ENCODE measurements at places on chromosomes 3 and 15.
A peak's percentile ranks its signal among the peaks of the same experiment; 100 is the strongest.

GRCh38 chr3:169953462-169954141, 13.0 kb upstream of the SEC62 start:
- no peak for DNase-seq

- no peak for DNase-seq
These were observed 99.5 kb upstream of the OSBPL11 start for GRCh38 chr3:125694761-125695294.

DNA sequence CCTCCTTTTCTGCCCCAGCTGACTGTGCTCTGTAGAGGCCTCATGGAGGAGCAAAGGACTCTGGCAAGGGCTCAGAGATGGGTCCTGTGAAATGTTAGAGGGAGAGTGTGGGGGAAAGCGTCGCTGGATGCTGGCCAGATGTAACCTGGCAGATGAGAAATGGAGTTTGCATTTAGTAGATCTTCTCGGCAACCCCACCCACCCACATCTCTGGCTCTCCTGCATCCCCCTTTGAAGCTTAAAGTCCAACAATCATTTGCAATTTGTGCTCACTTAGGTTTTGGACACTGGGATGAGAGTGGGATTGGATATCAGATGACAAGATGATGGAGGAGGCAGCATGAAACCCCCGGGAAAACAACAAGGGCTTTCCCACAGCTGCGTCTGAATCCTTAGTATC, 523.6 kb upstream of the MCTP2 start:
- no peak for DNase-seq

DNA sequence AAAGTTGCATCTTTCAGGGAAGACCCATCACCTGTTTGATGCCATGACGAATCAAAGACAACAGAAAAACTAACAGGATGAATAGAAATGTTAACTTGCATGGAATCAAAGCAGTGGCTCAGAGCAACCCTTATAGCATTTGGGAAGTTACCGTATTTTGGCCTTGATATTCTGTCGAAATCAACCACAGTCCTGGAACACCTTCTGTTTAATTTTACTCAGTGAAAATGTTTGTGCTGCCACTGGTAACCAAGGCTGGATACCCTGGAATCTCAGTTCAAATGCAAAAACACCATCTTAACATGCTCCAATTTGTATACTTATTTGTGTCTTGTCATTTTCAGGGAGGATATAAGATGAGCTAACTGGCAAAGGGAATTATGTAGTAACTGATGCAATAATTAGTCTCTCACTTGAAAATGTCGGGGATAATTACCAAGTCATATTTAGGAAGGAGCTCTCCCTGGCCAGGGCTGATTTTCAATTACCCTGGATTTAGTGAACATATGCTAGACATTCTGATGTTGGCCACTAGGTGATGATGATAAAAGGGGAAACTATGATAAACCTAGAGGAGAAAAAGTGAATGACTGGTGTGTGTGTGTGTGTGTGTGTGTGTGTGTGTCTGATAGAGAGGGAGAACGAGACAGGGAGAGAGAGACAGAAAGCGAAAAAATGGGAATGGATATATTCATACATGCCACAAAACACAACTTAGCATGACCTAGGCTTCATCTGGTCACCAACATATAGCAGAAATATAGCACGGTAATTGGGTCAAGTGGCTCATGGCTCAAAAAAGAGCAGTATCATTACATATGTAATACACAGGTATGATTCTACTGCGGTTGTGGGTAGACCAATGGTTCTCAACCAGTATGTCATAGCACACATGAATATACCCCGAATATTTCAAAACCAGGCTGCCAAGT, 19.0 kb upstream of the PRICKLE2 start:
- no peak for DNase-seq

GRCh38 chr15:79442911-79443310, 10.8 kb downstream of the MINAR1 start:
- DNase-seq: no peak

GRCh38 chr15:32905481-32905880, 187.7 kb downstream of the GREM1 start:
- DNase-seq: no peak

DNA sequence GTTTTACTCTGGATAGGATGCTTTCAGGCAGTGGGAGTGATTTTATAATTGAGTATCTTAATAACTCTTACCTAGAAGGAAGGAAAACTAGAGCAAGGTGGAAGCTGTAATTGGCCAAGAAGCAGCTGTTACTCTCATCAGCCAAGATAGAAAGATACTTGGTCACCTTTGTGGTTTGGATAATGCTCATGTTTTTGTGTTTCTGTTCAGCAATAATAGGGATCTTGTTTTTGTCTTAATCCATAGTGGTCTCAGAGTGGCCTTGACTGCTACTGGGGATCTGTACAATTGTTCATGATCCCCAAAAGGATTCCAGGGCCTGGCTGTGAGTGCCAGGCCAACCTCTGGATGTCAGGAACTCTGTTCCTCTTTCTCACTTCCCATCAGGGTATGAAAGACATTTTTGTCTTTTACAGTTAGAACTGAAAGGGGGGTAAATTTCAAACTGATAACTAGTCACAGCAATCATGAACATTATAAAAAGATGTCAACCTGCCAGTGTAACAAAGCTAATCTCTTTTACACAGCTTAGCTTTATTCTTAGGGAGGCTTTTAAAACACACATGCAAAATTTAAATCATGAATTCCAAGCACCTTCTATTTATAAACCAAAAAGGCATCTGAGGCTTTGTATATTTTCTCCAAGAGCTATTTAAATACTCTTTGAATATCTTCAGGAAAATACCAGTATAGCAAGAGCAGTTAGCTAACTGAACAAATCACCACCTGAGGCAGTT, 6.0 kb downstream of the UBL7 start:
- DNase-seq: no peak

GRCh38 chr15:84811828-84812227, 5.3 kb upstream of the ALPK3 start:
- DNase-seq: no peak

DNA sequence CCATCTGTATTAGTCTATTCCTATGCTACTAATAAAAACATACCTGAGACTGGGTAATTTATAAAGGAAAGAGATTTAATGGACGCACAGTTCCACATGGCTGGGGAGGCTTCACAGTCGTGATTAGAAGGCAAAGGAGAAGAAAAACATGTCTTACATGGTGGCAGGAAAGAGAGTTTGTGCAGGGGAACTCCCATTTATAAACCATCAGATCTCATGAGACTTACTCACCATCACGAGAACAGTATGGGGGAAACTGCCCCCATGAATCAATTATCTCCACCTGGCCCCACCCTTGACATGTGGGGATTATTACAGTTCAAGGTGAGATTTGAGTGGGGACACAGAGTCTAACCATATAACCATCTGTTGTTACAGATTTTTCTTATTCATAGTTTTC, 42.1 kb upstream of the MB21D2 start:
- DNase-seq: no peak

- no peak for DNase-seq
These were observed 221.3 kb upstream of the UBE2E2 start for GRCh38 chr3:22981861-22982260.

- DNase-seq: no peak
These were observed 29.4 kb upstream of the ZBTB38 start for GRCh38 chr3:141338881-141339280.

DNA sequence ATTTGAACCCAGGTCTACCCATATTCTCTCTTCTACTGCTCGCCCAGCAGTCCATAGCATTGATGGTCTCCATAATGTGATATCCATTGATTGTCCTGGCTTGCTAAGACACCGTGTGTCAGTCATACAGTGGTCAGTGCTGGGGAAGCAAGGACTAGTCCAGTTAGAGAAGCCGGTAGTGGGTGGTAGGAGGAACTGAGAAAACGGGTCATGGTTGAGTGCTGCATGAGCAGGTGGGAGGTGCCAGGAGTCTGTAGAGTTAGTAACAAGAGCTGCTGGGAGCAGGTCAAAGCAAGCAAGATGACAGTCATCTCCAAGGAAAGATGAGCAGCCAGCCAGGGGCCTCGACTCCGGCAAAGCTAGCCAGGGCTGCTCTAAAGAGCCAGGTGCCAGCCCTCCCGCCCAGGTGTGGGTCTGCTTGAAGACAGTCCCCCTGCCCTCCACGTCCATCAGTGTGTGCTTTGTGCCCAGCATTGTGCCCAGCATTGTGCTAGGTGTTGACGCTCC, 29.5 kb upstream of the USP3 start:
- DNase-seq: peak; percentile 86

DNA sequence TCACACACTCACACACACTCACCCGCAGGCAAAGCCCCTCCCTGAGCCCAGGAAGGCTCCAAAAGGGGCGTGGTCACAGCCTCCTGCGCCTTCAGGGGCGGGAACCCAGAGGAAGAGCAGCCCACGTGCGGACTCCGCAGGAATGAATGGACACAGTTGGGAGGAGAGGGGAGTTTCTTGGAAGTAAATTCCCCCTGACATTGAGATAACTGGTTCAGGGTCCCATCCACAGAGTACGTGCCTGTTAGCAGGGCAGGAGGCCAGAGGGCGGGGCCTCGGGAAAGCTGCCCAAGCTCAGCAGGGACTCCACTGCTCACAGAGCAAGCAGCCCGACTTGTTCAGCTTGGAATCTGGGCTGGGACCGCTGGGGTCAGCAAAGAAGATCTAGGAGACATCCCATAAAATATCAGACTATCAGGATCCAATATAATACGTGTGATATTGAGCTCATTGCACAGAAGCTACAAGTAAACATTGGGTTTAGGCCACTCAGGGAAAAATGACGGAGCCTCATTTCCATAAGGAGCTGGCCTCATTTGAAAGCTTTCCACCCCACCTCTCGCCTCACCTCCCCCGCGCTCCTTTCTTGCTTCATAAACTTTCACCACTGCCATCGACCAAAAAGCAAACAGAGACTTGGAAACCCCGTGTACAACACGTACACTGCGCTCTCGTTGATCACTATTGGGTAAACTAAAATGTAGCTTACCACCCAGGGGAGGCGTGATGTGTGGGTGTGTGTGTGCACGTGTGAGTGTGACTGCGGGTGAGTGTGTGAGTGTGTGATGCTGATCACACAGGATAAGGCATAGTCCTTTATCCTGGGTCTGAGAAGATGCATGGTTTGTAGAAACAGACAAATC, 36.0 kb downstream of the TM2D3 start:
- DNase-seq: no peak

DNA sequence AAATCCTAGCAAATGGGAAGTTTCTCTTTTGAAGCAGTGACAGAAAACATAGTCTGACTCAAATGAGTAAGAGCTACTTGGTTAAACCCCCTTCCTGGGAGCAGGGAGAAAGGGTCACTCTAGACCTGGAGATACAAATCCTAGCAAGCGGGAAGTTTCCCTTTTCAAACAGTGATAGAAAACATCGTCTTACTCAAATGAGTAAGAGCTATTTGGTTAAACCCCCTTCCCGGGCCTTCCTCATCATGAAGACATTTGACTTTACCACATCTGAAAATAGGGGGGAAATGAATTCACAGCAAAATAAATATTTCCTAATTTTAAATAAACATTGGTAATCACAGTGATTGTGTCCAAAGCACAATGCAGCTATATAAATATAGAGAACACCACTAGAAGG, 79.2 kb downstream of the FOXB1 start:
- DNase-seq: no peak

DNA sequence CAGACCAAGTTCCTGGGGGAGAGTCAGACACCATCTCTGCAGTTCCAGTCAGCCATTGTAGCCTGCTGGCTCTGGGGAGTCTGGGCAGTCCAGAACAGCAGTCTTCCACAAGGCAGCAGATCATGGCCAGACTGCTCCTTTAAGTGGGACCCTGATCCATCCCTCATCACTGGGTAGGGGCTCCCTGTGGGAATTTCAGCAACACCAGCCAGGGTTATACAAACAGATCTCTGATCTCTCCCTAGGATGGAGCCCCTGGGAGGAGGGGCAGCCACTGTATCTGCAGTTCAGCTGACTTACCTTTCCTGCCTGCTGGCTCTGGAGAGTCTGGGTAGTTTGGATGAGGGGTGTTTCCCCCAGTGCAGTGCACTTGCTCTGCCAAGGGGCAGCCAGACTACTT, 42.1 kb upstream of the UNC13C start:
- no peak for DNase-seq

GRCh38 chr3:60552581-60552980, 698.7 kb downstream of the FHIT start:
- no peak for DNase-seq

DNA sequence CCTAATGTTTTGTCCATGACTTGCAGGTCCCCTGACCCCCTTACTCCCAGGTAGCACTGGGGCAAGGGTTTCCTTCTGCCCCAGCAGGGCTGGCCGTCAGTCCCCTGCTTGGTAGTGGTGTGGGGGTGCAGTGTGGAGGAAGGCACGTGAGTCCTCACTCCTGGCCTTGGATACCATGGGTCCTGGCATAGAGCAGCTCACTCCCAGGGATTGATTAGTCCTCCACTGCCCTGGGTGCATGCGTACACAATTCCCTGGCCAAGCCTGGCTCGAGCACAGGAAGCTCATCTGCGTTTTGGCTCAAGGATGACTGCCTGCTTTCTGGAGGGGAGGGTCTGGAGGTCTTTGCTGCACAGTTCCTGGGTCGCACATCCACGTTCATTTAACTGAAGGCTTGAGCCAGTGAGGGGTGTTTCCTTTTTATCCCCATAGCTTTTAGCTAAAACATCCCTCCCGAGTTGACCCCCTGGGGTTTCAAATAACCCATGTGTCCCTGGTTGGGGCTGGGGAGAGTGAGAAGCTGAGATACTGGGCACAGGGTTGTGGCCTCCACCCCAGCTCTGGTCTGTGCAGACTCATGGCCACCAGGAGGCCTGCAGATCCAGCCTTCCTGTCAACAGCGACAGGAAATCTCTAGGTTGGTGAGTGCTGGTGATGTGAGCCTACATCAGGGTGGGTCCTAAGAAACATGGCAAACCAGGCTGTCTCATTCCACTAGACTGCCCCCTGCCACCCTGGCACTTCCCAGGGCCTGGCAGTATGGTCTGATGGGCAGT, 11.5 kb downstream of the HEMK1 start:
- DNase-seq: no peak

DNA sequence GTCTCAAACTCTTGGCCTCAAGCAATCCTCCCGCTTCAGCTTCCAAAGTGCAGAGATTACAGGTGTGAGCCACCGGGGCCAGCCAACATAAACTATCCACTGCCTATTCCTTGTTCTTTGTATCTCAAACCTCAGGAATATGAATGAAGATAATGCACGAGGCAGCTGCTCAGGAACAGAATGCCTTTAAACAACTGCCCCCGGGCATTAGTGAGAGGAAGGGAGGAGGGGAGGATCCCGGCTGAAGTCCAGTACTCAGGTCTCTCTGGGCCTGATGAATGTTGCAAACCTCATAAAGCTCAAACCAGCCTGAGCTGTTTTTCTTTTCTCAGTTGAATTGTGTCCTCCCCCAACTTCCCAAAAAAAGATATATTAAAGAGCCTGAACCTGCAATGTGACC, 26.9 kb upstream of the MTMR14 start:
- DNase-seq: no peak
